ENCODE measurements at places on chromosomes 5 and 9. TPM values are rescaled to one million over a fixed set of nuclear protein-coding genes. Genes with fewer than 3 reads are reported as not detected.
A peak's percentile ranks its signal among the peaks of the same experiment; 100 is the strongest.

TAS2R1 gene
- not detected for total RNA-seq

MZB1 gene
- total RNA-seq = 0.71 TPM

CDHR2 gene
- total RNA-seq = 0.36 TPM

C9orf50 gene
- total RNA-seq = 2.2 TPM

PLK2 gene
- 145 TPM for total RNA-seq

AK8 gene
- 1.6 TPM for total RNA-seq

CTXN3 gene
- total RNA-seq = not detected

FPGS gene
- 69.7 TPM for total RNA-seq

C9 gene
- total RNA-seq = not detected

MAMDC2 gene
- 18.5 TPM for total RNA-seq

GRCh38 chr9:107472581-107473340 is 16.8 kb downstream of the KLF4 start:
- no peak for DNase-seq

GRCh38 chr5:176152191-176152929 is 85.9 kb upstream of the SIMC1 start:
- DNase-seq = no peak

DNA sequence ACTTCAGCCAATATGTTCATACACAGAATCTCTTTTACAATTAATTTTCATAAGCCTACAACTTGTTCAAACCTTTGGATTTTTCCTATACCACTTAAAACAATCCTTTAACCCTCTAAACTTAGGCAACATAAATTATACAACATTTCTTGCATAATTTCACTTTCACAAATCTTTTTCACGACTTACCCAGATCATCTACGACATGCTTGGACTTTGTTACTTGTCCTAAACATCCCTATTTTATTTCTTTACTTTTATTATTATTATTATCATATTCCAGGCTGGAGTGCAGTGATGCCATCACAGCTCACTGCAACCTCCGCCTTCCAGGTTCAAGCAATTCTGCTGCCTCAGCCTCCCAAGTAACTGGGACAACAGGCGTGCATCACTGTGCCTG is 68.0 kb downstream of the CACNA1B start:
- DNase-seq = no peak

- DNase-seq = no peak
These were observed 28.5 kb downstream of the SPINK5 start for GRCh38 chr5:148091991-148092964.

DNA sequence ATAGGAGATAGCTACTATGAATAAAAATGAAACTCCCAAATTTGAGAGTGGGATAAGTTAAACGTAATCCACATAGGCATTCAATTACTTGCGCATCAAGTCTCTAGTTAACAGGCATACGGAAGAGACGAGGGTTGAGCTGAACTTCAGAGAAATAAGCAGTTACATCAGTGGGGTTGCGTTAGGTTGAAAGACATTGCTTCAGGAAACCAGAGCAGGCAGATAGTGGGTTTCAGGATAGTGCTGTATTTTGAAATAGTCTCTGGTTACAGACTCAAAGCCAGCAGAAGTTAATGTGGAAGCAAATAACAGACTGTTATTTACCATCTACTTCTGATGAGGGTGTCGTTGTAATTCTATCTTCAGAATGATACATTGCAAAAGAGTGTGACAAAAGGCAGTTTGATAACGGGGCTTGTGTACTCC is 533.4 kb downstream of the PDE4D start:
- DNase-seq = no peak

DNA sequence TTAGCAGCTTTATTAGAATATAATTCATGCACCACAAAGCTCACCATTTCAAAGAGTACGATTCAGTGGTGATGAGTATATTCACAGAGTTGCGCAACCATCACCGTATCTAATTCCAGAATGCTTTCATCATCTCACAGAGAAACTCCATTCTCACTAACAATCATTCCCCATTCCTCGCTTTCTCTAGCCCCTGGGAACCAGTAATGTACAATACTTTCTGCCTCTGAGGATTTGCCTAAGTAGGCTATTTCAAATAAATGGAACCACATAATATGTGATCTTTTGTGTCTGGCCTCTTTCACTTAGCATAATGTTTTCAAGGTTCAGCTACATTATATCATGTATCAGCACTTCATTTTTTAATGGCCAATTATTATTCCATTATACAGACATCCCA is 145.1 kb upstream of the ADAMTS16 start:
- DNase-seq = no peak

GRCh38 chr9:91898451-91899218 is 51.4 kb downstream of the ROR2 start:
- DNase-seq = no peak

GRCh38 chr5:17212996-17213395 is 4.4 kb upstream of the BASP1 start:
- DNase-seq = no peak

DNA sequence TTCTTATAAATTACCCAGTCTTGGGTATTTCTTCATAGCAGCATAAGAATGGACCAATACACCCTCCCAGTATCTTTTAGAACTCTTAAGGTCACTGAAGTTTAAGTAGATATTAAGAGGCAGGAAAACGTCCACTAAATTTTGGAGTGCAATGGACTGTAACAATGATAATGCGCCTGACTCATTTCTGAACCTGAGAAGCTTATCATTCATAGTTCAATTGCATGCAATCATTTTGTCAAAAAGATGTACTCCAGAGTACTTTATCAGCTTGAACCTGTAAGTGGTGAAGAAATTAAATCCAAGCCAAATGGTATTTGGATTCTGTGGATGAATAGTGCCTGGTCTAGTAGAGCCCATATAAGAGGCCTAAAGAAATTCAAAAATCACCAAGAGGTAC is 196.5 kb upstream of the CDH9 start:
- DNase-seq = no peak

DNA sequence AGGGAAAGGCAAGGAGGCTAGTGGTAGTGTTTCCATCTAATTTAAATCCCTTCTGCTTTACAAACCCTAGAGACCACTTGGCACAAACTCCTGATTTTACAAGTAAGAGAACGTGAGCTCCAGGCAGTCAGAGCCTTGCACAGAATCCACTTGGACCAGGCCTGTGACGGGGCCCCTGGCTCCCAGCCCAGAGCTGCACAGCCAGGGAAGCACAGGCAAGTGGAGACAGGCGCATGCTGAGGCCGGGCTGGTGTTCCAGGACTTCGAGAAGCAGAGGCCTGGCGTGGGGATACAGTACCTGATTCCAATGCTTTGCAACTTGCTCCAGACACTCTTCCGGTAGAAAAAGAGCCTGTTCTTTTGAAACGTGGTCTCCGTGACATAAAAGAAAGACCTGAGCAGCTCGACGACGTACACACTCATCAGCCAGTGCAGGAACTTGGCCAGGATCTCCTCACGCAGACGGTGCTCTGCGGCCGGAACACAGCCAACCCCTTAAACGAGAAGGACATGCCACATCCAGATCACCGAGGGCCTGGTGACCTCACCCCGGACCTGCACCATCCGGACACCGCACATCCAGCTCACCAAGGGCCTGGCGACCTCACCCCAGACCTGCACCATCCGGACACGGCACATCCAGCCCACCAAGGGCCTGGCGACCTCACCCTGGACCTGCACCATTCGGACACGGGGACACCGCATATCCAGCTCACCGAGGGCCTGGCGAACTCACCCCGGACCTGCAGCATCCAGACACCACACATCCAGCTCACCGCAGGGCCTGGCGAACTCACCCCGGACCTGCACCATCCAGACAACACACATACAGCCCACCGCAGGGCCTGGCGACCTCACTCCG is 12.5 kb downstream of the TERT start:
- DNase-seq = no peak

DNA sequence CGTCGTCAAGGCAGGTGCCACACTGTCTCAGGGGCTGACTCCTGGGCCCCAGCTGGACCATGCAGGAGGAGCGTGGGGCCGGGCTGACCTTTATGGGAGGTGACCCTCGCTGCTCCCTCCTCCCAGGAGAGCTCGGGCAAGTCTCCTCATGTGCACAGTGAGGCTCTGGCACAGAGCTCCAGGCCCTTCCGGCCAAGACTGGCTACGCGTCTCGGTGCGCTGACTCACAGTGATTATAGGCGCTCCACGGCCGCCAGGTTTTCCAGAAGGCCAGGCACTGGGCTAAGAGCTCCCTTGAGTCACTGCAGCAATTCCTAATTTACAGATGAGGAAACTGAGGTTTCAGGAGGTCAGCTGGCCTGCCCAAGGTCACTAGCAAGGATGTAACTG is 47.4 kb downstream of the VAV2 start:
- no peak for DNase-seq

DNA sequence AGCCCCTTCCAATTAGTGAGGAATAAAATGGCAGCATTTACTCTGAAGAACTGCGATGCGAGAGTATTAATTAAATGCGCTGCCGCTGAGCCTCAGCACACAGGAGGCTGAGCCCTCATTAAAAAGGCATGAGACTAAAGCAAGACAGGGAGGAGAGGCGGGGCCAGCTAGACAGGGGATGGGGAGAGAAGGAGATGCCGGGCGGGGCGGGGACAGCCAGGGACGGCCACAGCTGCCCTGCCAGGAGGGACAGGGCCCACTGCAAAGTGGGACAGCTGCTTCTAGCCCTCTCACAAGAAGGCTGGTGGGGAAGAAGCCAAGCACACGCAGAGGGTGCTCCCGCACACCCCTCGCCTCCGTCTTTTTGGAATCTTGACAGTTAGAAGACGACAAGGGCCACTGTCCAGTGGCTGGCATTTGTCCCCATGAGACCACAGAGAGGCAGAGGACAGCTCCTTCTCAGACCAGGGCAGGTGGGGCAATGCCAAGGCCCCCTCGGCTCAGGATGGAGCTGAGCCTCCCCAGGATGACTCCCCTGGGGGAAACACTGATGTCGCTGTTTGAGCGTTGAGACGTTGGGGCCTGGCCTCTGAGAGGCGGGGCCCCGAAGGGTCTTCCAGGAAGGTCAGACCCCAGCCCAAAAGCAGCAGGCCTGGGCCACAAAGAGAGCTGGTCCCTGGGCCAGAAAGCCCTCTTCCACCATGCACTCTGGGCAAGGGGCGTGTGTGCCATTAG is 26.9 kb downstream of the ADAMTS2 start:
- peak; percentile 59 for DNase-seq

DNA sequence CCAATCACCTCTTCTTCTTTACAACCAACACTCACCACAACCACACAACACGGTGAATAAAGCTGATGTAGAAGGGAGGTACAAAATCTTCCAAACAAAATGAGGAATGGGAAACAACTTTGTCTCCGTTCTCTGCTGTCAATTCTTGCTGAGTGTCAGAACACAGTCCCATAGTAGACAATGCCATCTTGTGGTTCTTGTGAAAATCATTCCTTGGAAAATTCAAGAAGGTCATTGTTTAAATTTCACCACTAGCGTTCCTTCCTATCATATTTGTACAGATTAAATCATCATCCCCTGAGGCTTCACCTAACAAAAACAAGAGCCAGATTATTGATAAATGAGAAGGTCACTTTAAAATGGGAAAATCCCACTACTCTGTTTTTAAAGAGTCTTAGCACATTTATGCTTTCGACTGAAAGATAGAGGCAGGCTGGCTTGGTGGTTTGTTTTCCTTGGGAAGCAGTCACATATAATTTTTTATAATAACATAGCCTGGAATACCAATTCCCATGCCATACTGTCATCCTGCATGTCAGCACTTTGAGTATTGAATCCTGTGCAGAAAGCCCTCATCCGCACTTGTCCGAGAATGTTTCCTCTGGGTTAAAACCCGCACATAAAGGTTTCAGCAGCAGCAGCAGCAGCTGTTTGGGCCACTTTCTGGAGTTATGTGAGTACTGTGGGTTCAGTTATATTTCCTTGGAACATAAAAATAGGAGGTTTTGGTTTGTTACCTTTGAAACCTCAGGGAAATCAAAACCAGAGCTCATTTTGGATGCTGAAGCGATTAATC is 395.0 kb upstream of the SMARCA2 start:
- no peak for DNase-seq

DNA sequence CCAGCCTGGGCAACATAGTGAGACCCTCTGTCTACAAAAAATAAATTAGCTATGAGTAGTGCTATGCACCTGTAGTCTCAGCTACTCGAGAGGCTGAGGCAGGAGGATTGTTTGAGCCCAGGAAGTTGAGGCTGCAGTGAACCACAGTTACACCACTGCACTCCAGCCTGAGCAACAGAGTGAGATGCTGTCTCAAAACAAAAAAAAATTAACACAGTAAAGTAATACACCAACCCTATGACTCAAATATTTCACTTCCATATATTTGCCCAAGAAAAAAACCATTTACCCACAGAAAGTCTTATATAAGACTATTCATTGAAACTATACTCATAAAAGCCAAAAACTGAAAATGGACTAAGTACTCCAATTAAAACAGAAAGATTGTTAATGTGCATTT is 16.2 kb downstream of the SMIM23 start:
- no peak for DNase-seq

DNA sequence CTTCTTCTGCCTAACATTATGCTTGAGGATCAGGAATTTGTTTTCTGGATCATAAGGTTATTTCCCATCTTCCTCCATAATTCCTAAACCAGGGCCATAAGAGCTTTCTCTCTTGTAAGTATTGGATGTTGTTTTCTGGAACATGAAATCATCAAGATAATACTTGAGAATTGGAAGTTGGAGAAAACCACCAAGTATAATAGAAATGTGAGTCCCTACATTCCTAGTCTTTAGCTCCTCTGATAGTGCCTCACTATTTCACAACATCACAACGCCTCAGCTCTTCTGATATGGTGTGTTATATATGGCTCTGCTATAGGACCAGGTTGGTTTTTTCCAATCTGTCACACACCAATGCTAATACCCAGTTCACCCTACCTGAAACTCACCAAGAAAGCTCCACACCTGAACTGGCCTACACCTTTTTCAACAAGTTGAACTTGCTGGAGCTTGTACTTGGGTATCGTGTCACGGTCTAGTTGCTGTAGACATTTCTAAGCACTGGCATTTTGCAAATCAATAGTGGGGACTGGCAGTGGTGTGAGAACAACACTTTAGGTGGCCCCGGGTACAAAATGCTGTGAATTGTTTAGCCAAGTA is 141.1 kb downstream of the ACTBL2 start:
- DNase-seq = no peak

DNA sequence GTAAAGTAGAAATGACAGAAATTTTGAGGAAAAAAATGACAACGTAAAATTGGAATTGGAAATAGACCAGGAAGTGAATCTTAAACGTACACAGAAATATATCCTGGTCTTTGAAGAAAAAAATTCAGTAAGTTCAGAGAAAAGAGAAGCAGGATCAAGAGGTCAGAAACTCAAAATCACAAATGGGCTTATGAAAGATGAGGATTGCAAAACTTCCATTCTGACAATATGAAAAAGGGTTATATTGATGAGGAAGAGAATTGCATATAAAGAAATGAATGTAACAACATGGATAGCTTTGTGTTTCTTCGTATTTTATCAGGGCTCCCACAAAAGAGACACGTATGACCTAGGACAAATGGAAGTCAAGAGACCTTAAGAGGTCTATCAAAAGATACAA is 58.1 kb downstream of the OXCT1 start:
- no peak for DNase-seq

DNA sequence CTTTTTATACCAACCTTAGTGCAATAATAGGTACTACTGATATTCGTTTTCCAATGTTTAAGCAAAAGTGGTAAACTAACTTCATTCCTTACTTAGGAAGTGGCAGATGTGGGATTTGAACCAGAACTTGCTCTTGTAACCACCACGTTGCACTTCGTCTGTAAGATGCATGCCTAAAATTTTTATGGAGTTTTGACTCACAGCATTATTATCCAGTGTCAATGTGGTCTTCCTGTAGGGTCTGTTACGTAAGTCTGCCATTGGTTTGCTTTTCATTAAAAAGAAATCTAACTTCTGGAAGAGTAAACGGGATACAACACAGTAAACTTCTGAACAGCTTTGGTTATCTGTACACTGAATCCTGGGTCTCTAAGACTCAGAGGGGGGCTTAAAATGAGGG is 521.0 kb upstream of the WWC1 start:
- no peak for DNase-seq
